Left ventricle myocardium inferior (tissue), 1 donor: ENCODE measurements at places on chromosomes 3 and 15. TPM values are rescaled to one million over a fixed set of nuclear protein-coding genes. Genes with fewer than 3 reads are reported as not detected.
A peak's percentile ranks its signal among the peaks of the same experiment; 100 is the strongest.

CACNA2D2 gene
- 2.3 TPM for total RNA-seq

CFAP100 gene
- not detected for total RNA-seq

TPRG1 gene
- total RNA-seq, result 1.5 TPM

DNA sequence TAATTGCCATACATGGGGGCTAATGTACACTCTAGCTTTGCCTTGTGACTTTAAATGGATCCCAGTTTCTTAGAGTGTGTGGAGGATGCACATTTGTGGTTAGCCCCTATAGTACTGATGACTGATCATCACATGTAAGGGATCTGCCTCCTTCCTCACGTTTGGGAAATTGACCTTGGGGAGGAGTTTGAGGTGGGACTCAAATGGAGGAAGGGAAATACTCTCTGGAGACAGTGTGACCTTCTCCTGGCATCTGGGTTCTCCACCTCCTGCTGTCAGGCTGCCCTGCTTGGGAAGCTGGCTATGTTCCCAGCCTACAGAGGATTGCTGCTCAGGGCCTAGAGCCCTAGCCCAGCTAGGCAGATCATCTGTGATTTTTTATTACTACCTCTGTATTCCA, 48.7 kb downstream of the PPM1L start:
- peaks cover 89% of the 10 kb centered on the region for H3K4me1 ChIP-seq
- H3K36me3 ChIP-seq, result no peaks in the 10 kb centered on the region
- no peaks in the 10 kb centered on the region for H3K27me3 ChIP-seq
- H3K4me3 ChIP-seq, result no peak overlapping the region

GRCh38 chr3:124664804-124665203, 65.4 kb upstream of the UMPS start:
- H3K4me3 ChIP-seq, result no peak overlapping the region
- DNase-seq, result no peak
- H3K36me3 ChIP-seq, result peaks cover 76% of the 10 kb centered on the region
- H3K27ac ChIP-seq, result peak overlapping the region; percentile 66

- H3K27ac ChIP-seq, result no peak overlapping the region
- no peaks in the 10 kb centered on the region for H3K4me1 ChIP-seq
- DNase-seq, result no peak
- H3K4me3 ChIP-seq, result no peak overlapping the region
- H3K27me3 ChIP-seq, result no peaks in the 10 kb centered on the region
Measured at GRCh38 chr3:142690613-142691012, 33.2 kb upstream of the TRPC1 start.

DNA sequence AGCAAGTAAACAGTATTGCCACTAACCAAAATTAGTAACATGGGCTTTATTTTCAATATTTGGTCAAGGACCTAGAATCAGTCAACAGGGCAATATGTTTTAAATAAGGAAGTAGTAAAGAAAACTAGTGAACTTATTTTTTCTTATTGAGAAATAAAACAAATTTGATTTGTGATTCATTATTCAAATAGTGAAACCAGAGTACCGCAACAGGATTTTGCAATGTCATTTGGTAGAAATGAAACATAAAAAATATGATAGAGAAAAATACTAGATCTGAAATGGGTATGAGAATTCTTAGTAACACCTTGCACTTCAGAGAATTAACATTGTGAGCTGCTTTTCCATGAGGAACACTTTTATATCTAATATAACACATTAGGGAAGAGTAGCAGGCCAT, 291.8 kb upstream of the GBE1 start:
- H3K4me3 ChIP-seq, result no peak overlapping the region
- H3K27ac ChIP-seq, result no peak overlapping the region
- no peaks in the 10 kb centered on the region for H3K36me3 ChIP-seq
- no peaks in the 10 kb centered on the region for H3K4me1 ChIP-seq
- H3K27me3 ChIP-seq, result no peaks in the 10 kb centered on the region
